ENCODE measurements at places on chromosomes 5 and 9.

- DNase-seq: no peak
Observed at GRCh38 chr5:83672646-83673045, 48.0 kb downstream of the HAPLN1 start.

GRCh38 chr5:9356351-9356825, 189.5 kb downstream of the SEMA5A start:
- no peak for DNase-seq

DNA sequence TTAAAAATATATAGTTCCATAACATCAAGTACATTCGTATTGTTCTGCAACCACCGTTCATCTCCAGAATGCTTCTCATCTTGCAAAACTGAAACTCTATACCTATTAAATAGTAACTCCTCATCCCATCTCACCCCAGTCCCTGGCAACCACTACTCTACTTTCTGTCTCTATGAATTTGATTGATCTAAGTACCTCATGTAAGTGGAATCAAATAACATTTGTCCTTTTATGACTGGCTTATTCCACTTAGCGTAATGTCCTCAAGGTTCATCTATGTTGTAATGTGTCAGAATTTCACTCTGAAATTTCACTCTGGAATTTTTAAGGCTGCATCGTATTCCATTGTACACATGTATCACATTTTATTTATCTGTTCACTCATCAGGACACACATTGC, 132.1 kb upstream of the RUSC2 start:
- DNase-seq: no peak

- no peak for DNase-seq
Observed at GRCh38 chr5:155936520-155937406, 390.2 kb upstream of the SGCD start.

GRCh38 chr9:38747067-38747466, 27.1 kb upstream of the FAM240B start:
- no peak for DNase-seq
